ENCODE measurements at places on chromosomes 6 and 20.

DNA sequence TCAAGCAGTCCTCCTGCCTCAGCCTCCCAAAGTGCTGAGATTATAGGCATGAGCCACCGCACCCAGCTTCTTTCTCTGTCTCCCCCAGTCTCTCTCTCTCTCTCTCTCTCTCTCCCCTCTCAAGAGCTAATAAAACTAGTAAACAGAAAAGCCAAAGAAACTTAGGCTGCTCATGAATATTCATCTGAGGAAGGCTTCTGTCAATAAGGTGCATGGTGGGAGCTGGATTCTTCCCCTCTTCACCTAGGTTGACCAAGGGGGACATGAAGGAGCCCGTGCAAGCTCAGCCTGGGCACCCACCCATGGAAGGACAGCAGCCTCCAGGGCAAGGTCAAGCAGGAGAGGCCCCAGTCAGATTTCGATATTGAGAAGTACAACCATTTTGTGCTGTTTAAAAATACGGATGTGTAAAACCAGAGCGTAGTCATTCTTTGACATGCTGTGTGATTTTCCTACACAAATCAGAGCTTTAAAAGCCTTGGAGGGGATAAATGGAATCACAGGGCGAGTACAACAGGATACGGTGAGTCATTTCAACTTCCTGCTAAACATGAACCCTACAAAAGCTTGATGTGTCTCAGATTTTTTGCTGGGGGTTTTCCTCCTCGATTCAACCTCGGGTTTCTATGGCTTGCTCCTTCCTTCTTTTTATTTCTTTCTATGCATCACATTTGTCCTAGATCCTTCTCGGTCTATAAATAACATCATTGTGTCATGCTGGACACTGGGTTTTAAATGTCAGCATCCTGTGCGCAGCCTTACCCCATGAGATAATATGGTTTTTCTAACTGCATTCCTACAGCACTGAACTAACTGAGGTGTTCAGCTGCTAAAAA, 368.9 kb upstream of the JARID2 start:
- DNase-seq: peak; percentile 90

GRCh38 chr20:29430531-29430930, 1826.9 kb upstream of the DEFB115 start:
- DNase-seq: no peak

- no peak for DNase-seq
Observed at GRCh38 chr20:37853823-37854375, 49.0 kb upstream of the VSTM2L start.

DNA sequence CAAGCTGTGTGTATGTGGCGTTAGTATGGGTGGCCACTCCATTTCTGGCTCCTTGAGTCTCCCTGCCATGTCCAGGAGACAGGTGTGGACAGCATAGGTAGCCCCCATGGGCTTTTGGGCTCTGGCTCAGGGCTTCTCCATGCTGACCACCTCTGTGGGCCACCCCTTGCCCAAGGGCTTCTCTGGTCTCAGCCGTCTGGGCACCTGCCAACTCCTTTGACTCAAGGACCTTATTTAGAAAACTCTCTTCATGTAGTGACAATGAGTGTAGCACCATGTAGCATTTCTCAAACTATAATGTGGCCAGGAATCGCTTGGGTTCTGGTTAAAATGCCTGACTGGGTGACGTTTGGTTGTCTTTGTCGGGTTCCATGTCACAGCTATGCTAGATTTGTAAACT, 5.1 kb upstream of the GTSF1L start:
- DNase-seq: no peak

- no peak for DNase-seq
Observed at GRCh38 chr20:57874141-57874540, 164.3 kb upstream of the PMEPA1 start.

- DNase-seq: peak; percentile 88
Observed at GRCh38 chr6:100343316-100344077, 121.2 kb downstream of the SIM1 start.

- DNase-seq: peak; percentile 27
Observed at GRCh38 chr6:140490081-140490480, 1115.6 kb upstream of the CITED2 start.

- no peak for DNase-seq
Observed at GRCh38 chr20:7411075-7411474, 529.2 kb downstream of the HAO1 start.

DNA sequence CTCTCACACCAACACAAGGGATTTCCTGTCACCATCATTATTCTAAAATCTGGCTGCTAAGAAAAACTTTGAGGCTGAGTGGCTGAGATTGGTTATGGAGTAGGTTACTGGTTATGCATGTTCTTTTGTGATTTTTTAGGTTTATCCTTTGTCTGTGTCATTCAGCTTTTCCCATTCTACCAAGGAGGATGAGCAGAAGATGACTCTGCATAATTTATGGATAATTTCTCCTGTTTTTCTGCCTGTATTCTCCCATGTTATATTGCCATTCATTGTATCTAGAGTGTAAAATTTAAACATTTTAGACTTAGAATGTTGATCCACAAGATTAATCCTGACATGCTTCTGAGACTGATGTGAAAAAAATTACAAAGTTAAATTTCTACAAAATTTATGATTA, 67.8 kb downstream of the SOBP start:
- no peak for DNase-seq

DNA sequence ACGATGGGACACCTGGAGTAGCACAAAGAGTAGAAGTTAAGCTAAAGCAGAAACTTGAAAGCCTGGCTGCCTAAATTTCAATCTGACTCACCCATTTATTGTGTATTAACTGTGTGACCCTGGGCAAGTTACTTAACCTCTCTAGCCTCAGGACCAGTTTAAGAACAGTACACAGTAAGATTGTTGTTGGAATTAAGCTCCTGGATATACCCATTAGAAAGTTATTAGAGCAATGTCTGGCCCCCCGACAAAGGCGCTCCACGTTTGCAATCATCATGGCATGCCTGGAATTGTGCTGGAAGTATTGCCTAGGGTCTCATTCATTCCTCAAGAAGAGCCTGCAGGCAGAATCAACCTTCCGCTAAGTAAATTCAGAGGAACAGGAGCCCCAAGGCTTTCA, 1.4 kb downstream of the SDC4 start:
- peak; percentile 66 for DNase-seq

DNA sequence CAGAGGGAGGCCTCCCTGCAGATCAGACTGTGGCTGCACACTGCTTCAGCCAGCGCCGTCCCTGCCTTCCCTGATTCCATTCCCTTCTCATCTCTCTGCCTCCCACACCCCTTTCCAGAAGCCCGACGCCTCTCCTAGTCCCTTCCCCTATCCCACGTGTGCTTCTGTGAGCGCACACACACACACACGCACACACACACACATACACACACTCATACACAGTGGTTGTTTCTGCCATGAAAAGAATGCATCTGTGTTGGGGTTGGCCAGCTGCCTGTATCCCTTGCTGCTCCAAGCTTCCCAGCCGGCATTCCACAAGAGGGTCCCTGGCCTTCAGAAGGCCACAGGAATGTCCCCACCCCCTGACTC, 51.7 kb downstream of the MOCS1 start:
- DNase-seq: peak; percentile 100

- DNase-seq: no peak
Observed at GRCh38 chr6:95117236-95117635, 460.1 kb upstream of the MANEA start.

DNA sequence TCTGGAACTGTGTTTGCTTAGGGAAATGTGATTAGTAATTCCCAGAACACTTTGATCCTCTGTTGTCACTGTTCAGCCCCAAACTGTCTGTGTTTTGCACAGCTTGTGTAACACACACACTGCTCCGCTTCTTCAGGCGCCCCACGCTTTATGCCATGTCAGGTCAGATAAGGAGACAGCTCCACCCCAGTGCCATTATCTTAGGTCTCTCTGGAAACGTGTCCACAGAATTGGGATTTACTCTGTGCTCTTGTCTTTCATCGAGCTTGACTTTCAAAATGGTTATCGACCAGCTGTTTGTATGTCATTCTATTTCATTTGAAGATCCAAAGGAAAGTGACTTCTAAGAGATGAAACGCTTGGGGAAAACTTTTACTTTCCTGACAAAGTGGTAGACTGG, 106.4 kb upstream of the SSTR4 start:
- DNase-seq: no peak

DNA sequence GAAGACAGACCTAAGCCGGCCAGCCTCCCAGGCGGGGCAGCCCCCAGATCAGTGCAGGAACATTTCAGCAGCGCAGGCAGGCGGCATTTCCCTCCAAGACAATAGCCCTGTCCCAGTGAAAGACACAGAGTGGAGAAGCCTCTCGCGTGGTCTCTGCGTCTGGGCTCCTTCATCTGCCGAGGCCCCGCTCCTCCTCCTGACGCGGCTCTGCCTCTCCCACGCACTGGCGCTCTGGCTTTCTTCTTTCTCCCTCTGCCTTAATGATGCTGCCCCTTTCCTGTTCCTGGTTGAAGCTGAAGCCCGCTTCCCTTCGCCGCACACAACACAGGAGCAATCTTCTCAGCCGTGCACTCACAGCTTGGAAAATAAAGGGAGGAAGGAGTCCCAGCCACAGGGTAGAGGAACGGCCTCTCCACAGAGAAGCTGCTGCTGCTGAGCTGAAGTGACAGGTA, 347.5 kb downstream of the CDH4 start:
- DNase-seq: no peak

DNA sequence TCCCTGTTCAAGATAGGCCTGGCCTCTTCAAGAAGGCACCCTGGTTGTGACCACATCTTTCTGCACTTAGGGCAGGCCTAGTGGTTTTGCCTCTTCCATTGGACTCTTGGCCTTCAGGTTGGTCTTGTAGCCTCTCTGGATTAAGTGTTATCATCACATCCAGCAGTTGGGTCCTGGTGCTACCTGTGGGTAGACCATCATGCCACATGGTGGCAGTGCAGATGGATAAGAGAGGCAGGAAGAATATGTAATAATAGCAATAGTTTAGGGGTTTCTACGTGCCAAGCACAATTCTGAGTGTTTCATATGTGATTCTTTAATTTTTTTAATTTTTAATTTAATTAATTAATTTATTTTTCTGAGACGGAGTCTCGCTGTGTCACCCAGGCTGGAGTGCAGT, 28.5 kb upstream of the SNRPB2 start:
- DNase-seq: peak; percentile 23

- no peak for DNase-seq
Observed at GRCh38 chr20:49796600-49797343, 15.9 kb upstream of the SLC9A8 start.

- peak; percentile 69 for DNase-seq
Observed at GRCh38 chr6:24359640-24360454, 2.0 kb upstream of the DCDC2 start.

DNA sequence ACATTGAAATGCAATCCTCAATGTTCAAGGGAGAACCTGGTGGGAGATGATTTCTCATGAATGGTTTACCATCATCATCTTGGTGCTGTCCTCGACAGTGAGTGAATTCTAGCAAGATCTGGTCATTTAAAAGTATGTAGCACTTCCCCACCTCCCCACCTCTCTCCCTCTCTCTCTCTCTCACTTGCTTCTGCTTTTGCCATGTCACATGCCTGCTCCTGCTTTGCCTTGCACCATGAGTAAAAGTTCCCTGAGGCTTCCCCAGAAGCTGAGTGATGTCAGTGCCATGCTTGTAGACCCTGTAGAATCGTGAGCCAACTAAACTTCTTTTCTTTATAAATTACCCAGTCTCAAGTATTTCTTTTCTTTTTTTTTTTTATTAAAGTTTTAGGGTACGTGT, 60.5 kb downstream of the DST start:
- DNase-seq: no peak

DNA sequence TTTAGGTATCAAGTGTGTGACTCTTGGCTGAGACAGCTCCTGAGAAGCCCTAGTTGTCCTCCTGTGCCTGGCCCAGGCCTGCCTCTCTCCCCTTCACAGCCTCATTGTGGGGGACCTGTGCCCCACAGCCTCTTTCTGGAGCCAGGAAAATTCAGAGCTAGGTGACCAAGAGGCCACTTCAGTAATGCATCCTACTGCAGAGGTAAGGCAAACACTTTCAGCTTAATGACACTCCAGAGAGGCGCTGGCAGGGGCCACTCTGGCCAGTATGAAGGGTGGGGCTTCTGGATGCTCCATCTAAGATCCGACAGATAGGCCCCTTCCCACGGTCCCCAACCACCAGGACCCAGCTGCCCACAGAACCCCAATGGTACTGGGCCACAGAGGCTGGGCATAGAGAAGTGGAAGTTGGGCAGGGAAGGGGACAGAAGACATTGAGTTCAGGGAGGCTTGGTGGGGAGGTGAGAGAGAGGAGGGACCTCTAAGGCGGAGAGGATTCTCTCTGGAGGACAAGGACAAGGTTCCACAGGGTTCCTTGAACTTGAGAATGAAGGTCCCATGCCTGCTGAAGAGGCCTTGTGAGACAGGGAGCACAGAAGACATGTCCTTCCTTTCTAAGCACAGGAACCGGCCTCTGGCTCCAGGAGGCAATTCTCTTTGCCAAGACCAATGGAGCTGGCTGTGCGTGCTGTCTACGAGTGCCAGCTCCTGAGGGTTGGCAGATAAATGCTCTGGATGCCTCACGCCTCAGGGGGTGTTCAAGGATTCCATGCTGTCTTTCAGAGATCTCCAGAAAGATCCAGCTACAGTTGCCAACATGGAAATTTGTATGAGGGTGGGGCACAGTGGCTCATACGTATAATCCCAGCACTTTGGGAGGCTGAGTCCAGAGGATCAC, 46.4 kb upstream of the TGM2 start:
- DNase-seq: no peak
